ENCODE measurements at places on chromosomes 1 and 21. TPM values are rescaled to one million over a fixed set of nuclear protein-coding genes. Genes with fewer than 3 reads are reported as not detected.

The CR1L gene
- not detected for total RNA-seq

The MATN1 gene
- total RNA-seq, result not detected

The TOMM40L gene
- 9.2 TPM for total RNA-seq

The C1QC gene
- total RNA-seq, result not detected

The FMO3 gene
- total RNA-seq, result 76.3 TPM

The C1orf115 gene
- 3.3 TPM for total RNA-seq

Measured in fibroblast of lung (primary cell).